ENCODE measurements at places on chromosomes 1 and 21. TPM values are rescaled to one million over a fixed set of nuclear protein-coding genes. Genes with fewer than 3 reads are reported as not detected.

GRCh38 chr1:187648091-187648490 is 819.3 kb downstream of the PLA2G4A start:
- no peaks in the 10 kb centered on the region for H3K4me1 ChIP-seq
- no peaks in the 10 kb centered on the region for H3K36me3 ChIP-seq
- no peaks in the 10 kb centered on the region for H3K27me3 ChIP-seq

- no peak for DNase-seq
- H3K27ac ChIP-seq, result no peak overlapping the region
Measured at GRCh38 chr1:174700314-174700713, 252.6 kb downstream of the GPR52 start.

GPR25 gene
- not detected for total RNA-seq

ATP1A2 gene
- total RNA-seq, result not detected

SYT14 gene
- not detected for total RNA-seq

DNA sequence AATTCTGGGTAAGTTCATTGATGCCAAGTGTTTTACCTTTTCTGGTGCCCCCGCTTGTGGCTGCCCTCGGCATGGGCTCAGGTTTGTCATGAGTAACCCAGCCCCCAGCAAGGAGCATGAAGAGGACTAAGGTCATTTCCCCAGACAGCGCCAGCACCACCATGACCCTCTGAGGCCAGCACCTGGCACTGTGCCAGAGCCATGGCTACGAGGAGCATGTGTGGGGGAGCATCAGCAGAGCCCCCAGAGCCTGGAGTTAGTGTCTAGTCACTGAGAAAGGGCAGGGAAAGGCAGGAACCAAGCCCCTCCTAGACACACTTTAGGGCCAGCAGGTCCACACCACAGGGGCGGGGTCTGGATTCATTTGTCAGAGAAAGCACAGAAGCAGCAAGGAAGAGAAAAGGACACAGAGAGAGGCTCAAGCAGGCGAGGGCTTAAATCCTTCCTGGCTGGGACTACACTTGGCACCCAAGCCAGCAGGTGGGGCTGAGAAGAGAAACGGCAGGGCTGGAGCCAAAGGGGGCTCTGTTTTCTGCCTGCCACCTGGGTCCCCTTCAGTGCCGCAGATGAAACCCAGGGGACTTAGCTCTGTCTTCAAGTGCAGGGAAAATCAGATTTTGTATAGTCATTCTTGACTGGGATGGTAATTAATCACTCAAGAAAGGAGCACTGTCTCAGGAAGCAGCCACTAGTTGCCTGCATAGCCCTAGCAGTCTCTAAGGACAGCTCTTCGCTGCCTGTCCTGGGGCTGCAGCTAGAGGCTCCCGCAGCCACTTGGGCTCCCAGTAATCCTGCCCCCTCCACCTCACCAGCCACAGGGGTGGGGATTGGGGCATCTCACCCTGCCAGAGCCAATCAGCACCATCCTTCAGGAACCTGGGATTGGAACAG is 79.6 kb upstream of the ZC3H12A start:
- H3K4me1 ChIP-seq, result no peaks in the 10 kb centered on the region
- no peaks in the 10 kb centered on the region for H3K36me3 ChIP-seq
- peak overlapping the region; percentile 54 for H3K27ac ChIP-seq
- no peak overlapping the region for H3K4me3 ChIP-seq
- DNase-seq, result no peak

Measured in activated naive CD8-positive, alpha-beta T cell treated with anti-CD3 and anti-CD28 coated beads for 36 hours (primary cell).